Mesenchymal stem cell (in vitro differentiated cells and primary cell): ENCODE measurements at places on chromosomes 13 and 19.

GRCh38 chr19:47228937-47229675, 1.9 kb downstream of the BBC3 start:
- peak; percentile 79 for DNase-seq
- peaks cover 52% of the 10 kb centered on the region for H3K4me1 ChIP-seq
- H3K27ac ChIP-seq: peak overlapping the region; percentile 70
- peaks cover 8% of the 10 kb centered on the region for H3K36me3 ChIP-seq
- H3K27me3 ChIP-seq: no peaks in the 10 kb centered on the region
- peak overlapping the region; percentile 94 for H3K4me3 ChIP-seq

DNA sequence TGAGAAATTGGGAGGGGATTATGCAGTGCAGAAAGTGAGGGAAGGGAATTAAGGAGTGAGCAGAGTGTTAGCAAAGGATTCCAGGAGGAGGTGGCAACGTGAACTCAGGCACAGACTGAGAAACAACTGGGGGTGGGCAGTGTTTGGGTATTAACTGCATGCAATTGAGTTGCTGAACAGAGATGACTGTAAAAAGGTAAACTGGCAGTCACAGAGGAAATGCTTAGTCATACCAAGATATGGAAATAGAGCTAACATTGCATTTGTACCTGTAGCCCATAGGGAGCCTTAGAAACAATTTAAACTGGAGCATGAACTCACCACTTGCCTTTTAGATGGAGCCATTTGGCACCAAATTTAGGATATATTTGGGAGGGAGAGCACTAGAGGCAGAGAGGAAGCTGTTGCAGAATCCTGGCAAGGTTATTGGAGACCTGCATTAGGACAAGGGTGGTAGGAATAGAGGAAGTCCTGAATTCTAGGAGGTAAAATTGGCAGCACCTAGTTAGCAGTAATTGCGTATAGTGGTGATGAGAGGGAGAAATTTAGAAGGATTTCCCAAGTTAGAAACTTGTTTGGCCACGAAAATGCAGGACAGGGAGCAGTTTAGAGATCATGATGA, 100.6 kb upstream of the FRY start:
- no peaks in the 10 kb centered on the region for H3K27me3 ChIP-seq
- no peaks in the 10 kb centered on the region for H3K36me3 ChIP-seq
- no peak overlapping the region for H3K4me3 ChIP-seq
- peaks cover 3% of the 10 kb centered on the region for H3K4me1 ChIP-seq
- H3K27ac ChIP-seq: no peak overlapping the region

- no peaks in the 10 kb centered on the region for H3K27me3 ChIP-seq
- DNase-seq: no peak
- no peak overlapping the region for H3K4me3 ChIP-seq
- H3K36me3 ChIP-seq: peaks cover 7% of the 10 kb centered on the region
Observed at GRCh38 chr13:32107474-32107873, 75.9 kb downstream of the FRY start.

DNA sequence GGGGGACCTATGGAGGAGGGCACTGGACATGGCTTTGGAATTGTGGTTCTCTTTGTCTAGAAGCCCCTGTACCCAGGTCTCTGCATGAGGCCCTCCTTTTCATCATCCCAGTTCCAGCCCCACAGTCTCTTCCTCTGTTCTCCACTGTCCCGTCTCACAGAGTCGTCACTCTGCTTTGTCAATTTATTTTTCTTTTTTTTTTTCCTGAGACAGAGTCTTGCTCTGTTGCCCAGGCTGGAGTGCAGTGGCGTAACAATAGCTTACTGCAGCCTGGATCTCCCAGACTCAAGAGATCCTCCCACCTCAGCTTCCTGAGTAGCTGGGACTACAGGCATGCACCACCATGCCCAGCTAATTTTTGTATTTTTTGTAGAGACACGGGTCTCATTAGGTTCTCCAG, 619 bp upstream of the EXOC3L2 start:
- peaks cover 25% of the 10 kb centered on the region for H3K27me3 ChIP-seq
- DNase-seq: no peak
- no peaks in the 10 kb centered on the region for H3K36me3 ChIP-seq
- no peak overlapping the region for H3K4me3 ChIP-seq

- no peaks in the 10 kb centered on the region for H3K27me3 ChIP-seq
- peaks cover 53% of the 10 kb centered on the region for H3K36me3 ChIP-seq
- DNase-seq: peak; percentile 17
- peaks cover 5% of the 10 kb centered on the region for H3K4me1 ChIP-seq
- H3K27ac ChIP-seq: no peak overlapping the region
- H3K4me3 ChIP-seq: no peak overlapping the region
Observed at GRCh38 chr19:970695-971094, 13.4 kb upstream of the WDR18 start.

- no peaks in the 10 kb centered on the region for H3K4me1 ChIP-seq
- no peaks in the 10 kb centered on the region for H3K27me3 ChIP-seq
- H3K36me3 ChIP-seq: peaks cover 40% of the 10 kb centered on the region
Observed at GRCh38 chr19:29702963-29703320, 12.1 kb downstream of the C19orf12 start.

GRCh38 chr19:2779121-2779740, 3.8 kb downstream of the SGTA start:
- H3K27me3 ChIP-seq: no peaks in the 10 kb centered on the region
- H3K27ac ChIP-seq: no peak overlapping the region
- no peak for DNase-seq
- no peak overlapping the region for H3K4me3 ChIP-seq
- H3K4me1 ChIP-seq: peaks cover 27% of the 10 kb centered on the region

DNA sequence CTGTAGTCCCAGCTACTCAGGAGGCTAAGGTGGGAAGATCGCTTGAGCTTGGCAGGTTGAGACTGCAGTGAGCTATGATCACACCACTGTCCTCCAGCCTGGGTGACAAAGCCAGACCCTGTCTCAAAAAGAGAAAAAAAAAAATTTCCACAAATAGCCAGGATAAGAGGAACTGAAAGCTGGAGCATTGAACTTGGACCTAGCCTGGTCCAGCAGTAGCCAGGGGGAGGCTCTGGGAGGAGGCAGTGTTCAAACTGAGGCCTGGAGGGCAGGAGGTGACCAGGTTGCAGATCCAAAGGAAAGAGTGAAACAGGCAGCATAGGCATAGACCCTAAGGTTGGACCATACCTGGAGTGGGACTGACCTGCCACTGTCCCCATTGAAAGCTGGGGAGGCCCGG, 26.9 kb upstream of the PIK3R2 start:
- no peak overlapping the region for H3K27ac ChIP-seq
- peaks cover 78% of the 10 kb centered on the region for H3K36me3 ChIP-seq
- no peaks in the 10 kb centered on the region for H3K4me1 ChIP-seq
- H3K27me3 ChIP-seq: no peaks in the 10 kb centered on the region
- no peak for DNase-seq

GRCh38 chr13:71880753-71881541, 13.9 kb upstream of the DACH1 start:
- no peak overlapping the region for H3K4me3 ChIP-seq
- no peaks in the 10 kb centered on the region for H3K4me1 ChIP-seq
- H3K27me3 ChIP-seq: no peaks in the 10 kb centered on the region
- DNase-seq: peak; percentile 71

- DNase-seq: no peak
- H3K27ac ChIP-seq: no peak overlapping the region
- H3K4me1 ChIP-seq: peaks cover 3% of the 10 kb centered on the region
- H3K4me3 ChIP-seq: no peak overlapping the region
Observed at GRCh38 chr13:113057084-113057483, 48.5 kb upstream of the F7 start.

DNA sequence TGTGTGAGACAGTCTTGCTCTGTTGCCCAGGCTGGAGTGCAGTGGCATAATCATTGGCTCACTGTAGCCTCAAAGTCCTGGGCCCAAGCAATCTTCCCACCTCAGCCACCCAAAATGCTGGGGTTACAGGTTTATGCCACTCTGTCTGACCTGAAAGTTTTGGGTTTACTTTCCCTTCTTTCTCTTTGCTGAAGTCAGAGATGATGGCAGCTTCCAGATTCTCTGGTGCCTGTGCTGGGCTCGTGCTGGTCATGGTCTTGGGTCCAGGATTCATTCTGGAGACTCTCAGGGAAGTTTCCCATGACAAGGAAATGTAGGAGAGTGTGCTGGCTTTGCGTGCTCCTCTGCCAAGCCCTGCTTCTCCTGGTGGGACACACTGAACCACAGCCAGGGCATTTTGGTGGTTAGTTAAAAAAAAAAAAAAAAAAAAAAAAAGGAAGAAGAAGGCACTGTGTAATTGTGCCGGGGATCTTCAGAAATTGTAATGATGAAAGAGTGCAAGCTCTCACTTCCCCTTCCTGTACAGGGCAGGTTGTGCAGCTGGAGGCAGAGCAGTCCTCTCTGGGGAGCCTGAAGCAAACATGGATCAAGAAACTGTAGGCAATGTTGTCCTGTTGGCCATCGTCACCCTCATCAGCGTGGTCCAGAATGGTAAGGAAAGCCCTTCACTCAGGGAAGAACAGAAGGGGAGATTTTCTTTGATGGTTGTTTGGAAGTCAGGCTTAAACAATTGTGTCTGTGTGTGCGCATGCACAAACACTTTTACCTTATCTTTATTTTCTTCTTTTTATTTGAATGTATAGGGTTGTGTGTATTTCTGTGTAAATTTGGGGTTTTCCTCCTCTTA, at the start of gene ALOX5AP:
Gene ALOX5AP, plus strand, starts transcription at position 519 of the 847 bp plus-strand sequence. Its CDS starts 63 bp downstream, at position 582.
- peaks cover 14% of the 10 kb centered on the region for H3K4me1 ChIP-seq
- H3K4me3 ChIP-seq: no peak within 1 kb of the TSS
- peak within 1 kb of the TSS; percentile 64 for H3K27ac ChIP-seq
- peaks cover 52% of the 10 kb centered on the region for H3K27me3 ChIP-seq

DNA sequence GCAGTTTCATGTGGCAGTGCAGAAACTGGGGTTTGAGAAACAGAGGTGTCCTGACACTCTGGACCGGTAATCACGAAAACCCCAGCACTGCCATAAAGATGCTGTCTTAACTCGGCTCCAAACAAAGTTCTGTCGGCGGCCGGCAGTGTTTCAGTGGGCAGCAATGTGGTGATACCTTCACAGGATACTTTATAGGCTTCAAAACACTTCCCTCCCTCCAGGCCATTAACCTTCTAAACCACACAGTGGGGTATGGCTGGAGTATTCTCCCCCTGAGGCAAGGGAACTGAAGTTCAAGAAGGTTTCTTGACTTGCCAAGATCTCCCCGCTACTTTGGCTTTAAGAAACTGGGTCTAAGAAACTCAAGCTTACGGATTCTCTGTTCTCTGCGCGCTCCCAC, 1.1 kb downstream of the RUBCNL start:
- peaks cover 18% of the 10 kb centered on the region for H3K4me1 ChIP-seq
- H3K4me3 ChIP-seq: no peak overlapping the region
- DNase-seq: no peak
- H3K27ac ChIP-seq: no peak overlapping the region
- H3K36me3 ChIP-seq: no peaks in the 10 kb centered on the region

- peak overlapping the region; percentile 95 for H3K4me3 ChIP-seq
- DNase-seq: peak; percentile 88
- peaks cover 28% of the 10 kb centered on the region for H3K4me1 ChIP-seq
- no peaks in the 10 kb centered on the region for H3K27me3 ChIP-seq
- peak overlapping the region; percentile 84 for H3K27ac ChIP-seq
- H3K36me3 ChIP-seq: peaks cover 22% of the 10 kb centered on the region
Observed at GRCh38 chr19:58519087-58519354, 589 bp downstream of the ZBTB45 start.

GRCh38 chr19:8700956-8701355, 2.4 kb upstream of the ACTL9 start:
- no peak for DNase-seq
- H3K36me3 ChIP-seq: no peaks in the 10 kb centered on the region
- H3K27me3 ChIP-seq: no peaks in the 10 kb centered on the region
- H3K4me1 ChIP-seq: no peaks in the 10 kb centered on the region
- H3K4me3 ChIP-seq: no peak overlapping the region

DNA sequence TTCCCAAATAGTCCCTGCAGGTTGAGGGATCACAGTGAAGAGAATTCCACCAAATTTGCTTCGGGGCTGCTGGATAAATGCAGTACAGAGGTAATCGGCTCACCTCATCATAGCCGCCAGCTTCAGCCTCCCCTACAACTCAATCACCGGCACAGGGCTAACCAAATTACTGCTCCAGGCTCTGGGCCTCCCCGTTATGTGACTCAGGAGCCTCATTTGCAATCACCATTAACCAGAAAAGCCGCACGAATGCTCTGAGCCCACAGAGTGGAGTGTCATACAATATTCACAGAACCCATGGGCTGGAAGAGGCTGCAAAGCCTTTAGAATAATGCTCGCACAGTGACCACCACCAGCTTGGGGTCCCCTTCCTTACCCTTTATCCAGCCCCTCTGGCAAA, 4.9 kb downstream of the SIAH3 start:
- H3K36me3 ChIP-seq: no peaks in the 10 kb centered on the region
- H3K4me1 ChIP-seq: peaks cover 21% of the 10 kb centered on the region
- H3K4me3 ChIP-seq: no peak overlapping the region

GRCh38 chr19:50626011-50626410, 13.7 kb downstream of the SYT3 start:
- no peak for DNase-seq
- H3K27ac ChIP-seq: no peak overlapping the region
- H3K4me3 ChIP-seq: no peak overlapping the region
- H3K36me3 ChIP-seq: no peaks in the 10 kb centered on the region
- H3K4me1 ChIP-seq: no peaks in the 10 kb centered on the region

DNA sequence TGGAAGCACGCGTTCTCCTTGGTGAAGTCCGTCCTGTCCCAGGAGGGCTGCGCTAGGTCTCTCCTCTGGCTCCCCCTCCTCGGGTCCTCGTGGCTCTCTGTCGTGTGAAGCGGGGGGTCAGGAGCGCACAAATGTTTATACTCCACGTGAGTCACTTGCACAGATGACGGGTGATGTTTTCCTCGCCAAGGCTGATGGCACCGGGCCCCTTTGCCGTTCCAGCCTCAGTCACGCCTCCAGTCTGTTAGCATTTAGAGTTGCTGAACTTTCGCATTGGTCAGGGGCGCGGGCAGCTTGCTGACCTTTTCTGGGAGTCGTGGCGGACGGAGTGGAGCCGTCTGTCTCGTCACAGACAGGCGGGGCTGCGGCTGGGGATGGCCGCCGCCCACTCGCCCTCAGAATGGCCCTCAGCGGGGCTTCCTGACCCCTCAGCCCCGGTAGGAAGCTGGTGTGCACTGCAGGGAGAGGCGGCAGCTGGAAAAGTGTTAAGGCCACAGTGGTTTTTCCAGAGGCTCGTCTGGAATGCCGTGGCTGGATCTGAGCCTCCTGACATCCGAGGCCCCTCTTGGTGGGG, 13.7 kb downstream of the KLHL26 start:
- H3K27ac ChIP-seq: peak overlapping the region; percentile 77
- H3K4me3 ChIP-seq: peak overlapping the region; percentile 61
- DNase-seq: peak; percentile 98
- H3K36me3 ChIP-seq: no peaks in the 10 kb centered on the region
- no peaks in the 10 kb centered on the region for H3K27me3 ChIP-seq
- peaks cover 43% of the 10 kb centered on the region for H3K4me1 ChIP-seq

DNA sequence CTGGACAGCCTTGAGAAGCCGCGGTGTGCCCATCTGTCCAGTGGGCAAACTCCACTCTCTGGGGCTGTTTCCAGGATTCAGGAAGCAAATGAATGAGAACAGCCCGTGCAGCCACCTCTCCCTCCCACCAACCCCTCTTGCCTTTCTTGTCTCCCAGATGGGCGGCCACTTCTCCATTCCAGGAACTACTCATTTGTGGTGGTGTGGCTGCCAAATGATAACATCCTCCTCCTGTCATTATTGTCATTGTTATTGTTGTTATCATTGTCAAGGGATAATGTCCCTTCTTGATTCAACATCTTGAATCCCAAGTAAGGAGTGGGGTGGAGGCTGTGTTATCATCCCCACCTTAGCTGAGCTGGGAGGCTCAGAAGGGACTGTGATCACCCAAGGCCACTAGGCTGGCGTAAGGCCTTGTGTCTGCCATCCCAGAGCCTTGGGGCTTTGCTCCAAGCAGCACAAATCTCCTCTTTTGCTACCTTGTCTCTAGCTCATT, 1.6 kb downstream of the DNM2 start:
- DNase-seq: peak; percentile 5
- H3K36me3 ChIP-seq: peaks cover 10% of the 10 kb centered on the region
- H3K27me3 ChIP-seq: no peaks in the 10 kb centered on the region
- H3K4me1 ChIP-seq: peaks cover 17% of the 10 kb centered on the region
- peak overlapping the region; percentile 83 for H3K27ac ChIP-seq
- peak overlapping the region; percentile 99 for H3K4me3 ChIP-seq
